Activated CD8-positive, alpha-beta memory T cell treated with anti-CD3 and anti-CD28 coated beads for 1 hour (primary cell): ENCODE measurements at places on chromosomes 6 and 20.

- no peak for DNase-seq
Measured at GRCh38 chr6:24242924-24243323, 114.9 kb downstream of the DCDC2 start.

GRCh38 chr6:36556281-36556680, 9.0 kb upstream of the STK38 start:
- DNase-seq, result no peak

DNA sequence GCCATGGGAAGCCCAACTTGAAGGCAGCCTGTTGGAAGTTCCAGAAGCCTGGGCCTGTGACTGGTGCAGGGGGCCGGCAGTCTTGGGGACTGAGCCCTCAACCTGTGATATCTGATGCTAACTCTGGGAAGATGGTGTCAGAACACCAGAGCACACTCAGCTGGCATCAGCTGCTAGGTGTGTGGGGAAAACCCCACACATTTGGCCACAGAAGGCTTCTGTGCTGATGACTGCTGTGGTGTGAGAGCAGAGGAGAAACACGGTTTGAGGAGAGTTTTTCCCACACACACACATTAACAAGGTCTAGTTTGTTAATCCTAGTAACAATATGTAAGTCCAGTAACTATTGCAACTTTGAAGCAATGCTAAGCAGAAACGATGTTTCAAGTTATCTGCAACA, 78.0 kb downstream of the PSMB1 start:
- no peak for DNase-seq

GRCh38 chr20:16216914-16217230, 356.4 kb downstream of the KIF16B start:
- no peak for DNase-seq

DNA sequence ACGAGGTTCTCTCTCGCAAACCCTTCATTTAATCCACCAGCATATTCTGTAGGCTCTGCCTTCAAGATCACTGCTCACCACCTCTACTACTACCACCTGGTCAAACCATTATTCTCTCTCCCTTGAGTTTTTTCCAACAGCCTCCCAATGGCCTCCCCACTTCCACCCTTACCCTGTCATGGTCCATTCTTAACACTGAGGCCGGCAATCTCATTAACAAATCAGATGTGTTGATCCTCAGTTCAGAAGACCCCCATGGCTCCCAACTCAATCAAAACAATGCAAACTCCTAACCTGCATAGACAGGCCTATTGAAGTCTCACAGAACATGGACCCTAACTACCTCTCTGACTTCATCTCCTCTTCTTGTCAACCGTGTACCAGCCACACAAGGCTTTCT, 2.2 kb downstream of the AURKA start:
- no peak for DNase-seq

GRCh38 chr6:11288065-11288464, 55.6 kb upstream of the NEDD9 start:
- DNase-seq, result no peak

GRCh38 chr6:125804264-125804663, 13.5 kb downstream of the NCOA7 start:
- DNase-seq, result no peak

DNA sequence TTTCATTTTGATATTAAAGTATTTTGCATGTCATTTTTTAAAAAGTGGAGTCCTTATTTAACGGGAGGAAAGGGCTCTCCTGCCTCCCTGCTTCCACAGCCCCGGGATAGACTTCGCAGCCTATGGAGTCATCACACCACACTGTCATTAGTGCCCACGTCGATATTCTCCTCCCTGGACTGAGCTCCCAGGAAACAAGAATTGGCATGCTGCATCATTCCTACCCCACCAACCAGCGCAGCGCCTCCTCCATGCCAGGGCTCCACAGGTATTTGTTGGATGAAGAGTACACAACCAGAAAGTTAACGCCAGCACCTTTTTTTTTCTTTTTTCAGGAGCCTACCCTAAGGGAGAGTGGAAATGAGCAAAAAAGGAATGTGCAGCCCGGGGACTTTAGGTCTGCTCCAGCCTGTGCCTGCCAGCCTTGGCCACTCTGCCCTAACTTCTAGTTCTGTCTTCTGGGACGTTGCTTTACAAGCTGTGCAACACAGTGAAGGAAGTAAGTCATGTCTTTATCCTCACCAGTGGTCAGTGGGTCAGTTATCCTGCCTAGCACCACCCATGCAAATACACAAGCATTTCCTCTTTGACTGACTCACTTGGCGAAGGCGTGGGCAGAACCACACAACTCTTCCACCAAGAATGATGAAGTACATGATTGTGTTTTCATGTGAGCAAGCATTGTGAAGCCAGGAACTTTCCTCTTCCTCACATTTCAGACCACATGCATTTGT, 180.7 kb upstream of the UST start:
- no peak for DNase-seq

DNA sequence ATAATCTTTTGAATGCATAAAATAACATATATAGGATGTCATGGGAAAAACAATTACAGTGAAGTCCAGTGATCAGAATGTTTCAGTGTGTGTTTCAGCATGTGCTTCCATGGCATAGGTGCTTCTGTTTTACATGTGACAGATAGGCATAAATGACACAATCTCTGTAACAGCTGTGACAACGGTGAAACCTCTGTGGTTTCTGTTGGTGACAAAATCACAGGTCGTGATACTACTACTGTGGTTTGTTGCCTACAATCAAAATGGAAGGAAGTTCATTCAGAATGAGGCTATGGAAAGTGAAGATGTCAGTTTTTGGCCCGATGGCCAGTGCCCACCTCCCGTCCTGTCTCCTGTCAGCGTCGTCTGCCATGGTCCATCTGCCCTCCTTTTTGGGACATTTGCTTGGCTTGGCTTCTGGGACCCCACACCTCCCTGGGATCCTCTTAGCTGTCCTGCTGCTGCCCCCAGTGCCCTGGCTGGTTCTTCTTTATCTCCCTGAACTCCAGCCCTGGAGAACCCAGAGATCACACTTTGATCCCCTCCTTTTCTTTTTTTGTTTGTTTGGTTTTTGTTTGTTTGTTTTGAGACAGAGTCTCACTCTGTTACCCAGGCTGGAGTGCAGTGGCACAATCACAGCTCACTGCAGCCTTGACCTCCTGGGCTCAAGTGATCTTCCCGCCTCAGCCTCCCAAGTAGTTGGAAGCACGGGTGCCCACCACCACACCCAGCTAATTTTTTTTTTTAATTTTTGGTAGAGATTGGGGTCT, 79.3 kb upstream of the NAA20 start:
- no peak for DNase-seq

GRCh38 chr20:327186-328026, 2.1 kb downstream of the SOX12 start:
- peak; percentile 66 for DNase-seq

- DNase-seq, result no peak
Measured at GRCh38 chr6:161256407-161256806, 17.5 kb downstream of the AGPAT4 start.
